ENCODE measurements at places on chromosomes 4 and X. TPM values are rescaled to one million over a fixed set of nuclear protein-coding genes. Genes with fewer than 3 reads are reported as not detected.

ARHGAP6 gene
- total RNA-seq = 5.0 TPM

DNA sequence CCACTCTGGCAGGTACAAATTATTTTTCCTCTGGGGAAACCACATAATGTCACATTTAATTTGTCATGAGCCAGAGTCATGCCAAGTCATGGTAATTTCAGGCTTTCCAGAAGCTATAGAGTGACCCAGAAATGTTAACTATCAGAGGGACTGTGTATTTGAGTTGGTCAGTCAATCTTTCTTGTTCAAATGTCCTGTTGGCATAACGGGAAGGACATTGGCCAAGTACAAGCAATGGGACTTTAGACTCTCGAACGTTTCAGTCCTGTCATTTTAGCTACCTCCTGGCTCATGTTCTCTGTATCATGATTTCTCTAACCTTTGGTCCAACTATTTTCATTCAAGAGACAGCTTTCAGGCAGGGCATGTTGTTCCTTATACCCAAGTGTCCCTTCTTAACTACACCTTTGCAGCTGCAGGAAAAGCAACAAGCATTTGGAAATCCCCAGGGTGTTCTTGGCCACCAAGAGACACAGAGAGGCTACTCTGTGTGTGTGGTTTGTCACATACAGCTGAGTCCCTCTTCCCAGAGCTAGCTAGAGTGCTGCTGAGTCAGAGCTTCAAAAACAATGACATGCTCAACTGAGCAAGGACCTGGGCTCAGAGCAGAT, 142.6 kb downstream of the EGF start:
- H3K4me3 ChIP-seq = no peak overlapping the region
- no peak for DNase-seq
- no peaks in the 10 kb centered on the region for H3K27me3 ChIP-seq
- H3K4me1 ChIP-seq = peaks cover 20% of the 10 kb centered on the region
- H3K36me3 ChIP-seq = peaks cover 7% of the 10 kb centered on the region
- H3K27ac ChIP-seq = peak overlapping the region; percentile 15

GRCh38 chrX:50066318-50066937, 134.4 kb downstream of the AKAP4 start:
- no peak overlapping the region for H3K4me3 ChIP-seq
- no peaks in the 10 kb centered on the region for H3K4me1 ChIP-seq
- H3K27ac ChIP-seq = no peak overlapping the region
- no peaks in the 10 kb centered on the region for H3K36me3 ChIP-seq
- no peaks in the 10 kb centered on the region for H3K27me3 ChIP-seq

GRCh38 chr4:168880811-168881595, 129.1 kb downstream of the CBR4 start:
- peaks cover 63% of the 10 kb centered on the region for H3K4me1 ChIP-seq
- no peak for DNase-seq
- H3K36me3 ChIP-seq = peaks cover 53% of the 10 kb centered on the region
- H3K27me3 ChIP-seq = no peaks in the 10 kb centered on the region

- no peaks in the 10 kb centered on the region for H3K36me3 ChIP-seq
- DNase-seq = peak; percentile 55
- peak overlapping the region; percentile 93 for H3K27ac ChIP-seq
- peak overlapping the region; percentile 96 for H3K4me3 ChIP-seq
- H3K4me1 ChIP-seq = peaks cover 14% of the 10 kb centered on the region
- no peaks in the 10 kb centered on the region for H3K27me3 ChIP-seq
These were observed 728 bp downstream of the UBA6 start for GRCh38 chr4:67700116-67700737.

GRCh38 chrX:134631426-134632346, 26.6 kb downstream of the PLAC1 start:
- no peaks in the 10 kb centered on the region for H3K27me3 ChIP-seq
- no peak overlapping the region for H3K27ac ChIP-seq
- no peaks in the 10 kb centered on the region for H3K36me3 ChIP-seq
- H3K4me3 ChIP-seq = no peak overlapping the region
- no peak for DNase-seq

DNA sequence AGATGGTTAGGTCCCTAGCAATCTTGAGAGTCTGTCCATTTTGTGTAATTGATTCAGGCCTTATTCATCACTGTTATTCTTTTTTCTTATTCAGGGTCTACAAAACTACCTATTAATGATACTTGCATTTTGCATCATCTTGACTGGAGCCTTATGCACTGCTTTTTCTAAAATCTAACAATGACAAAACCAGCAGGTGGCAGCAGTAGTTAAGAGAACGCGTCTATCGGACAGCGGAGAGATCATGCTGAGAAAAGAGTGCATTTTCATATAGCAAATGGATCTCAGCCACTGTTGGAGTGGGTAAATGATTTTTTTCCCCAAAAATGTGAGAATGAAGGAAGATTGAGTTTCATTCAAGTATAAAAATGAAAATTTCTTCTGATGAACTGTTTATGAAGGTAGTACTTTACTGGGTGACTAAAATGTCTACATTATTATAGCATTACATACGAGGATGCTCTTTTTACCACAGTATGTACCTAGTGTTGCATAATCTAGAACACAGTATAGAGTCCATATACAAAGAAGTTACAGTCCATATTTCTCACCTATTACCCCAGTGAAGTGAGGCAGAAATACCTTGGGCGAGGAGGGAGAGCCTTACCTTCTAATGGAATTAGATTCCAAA, 43.2 kb downstream of the TMEM144 start:
- DNase-seq = peak; percentile 88
- no peak overlapping the region for H3K27ac ChIP-seq
- no peaks in the 10 kb centered on the region for H3K27me3 ChIP-seq
- H3K36me3 ChIP-seq = no peaks in the 10 kb centered on the region
- H3K4me3 ChIP-seq = no peak overlapping the region
- no peaks in the 10 kb centered on the region for H3K4me1 ChIP-seq

Data from osteoblast (primary cell).